D721Med (cell line): ENCODE measurements at places on chromosomes 4 and X.

DNA sequence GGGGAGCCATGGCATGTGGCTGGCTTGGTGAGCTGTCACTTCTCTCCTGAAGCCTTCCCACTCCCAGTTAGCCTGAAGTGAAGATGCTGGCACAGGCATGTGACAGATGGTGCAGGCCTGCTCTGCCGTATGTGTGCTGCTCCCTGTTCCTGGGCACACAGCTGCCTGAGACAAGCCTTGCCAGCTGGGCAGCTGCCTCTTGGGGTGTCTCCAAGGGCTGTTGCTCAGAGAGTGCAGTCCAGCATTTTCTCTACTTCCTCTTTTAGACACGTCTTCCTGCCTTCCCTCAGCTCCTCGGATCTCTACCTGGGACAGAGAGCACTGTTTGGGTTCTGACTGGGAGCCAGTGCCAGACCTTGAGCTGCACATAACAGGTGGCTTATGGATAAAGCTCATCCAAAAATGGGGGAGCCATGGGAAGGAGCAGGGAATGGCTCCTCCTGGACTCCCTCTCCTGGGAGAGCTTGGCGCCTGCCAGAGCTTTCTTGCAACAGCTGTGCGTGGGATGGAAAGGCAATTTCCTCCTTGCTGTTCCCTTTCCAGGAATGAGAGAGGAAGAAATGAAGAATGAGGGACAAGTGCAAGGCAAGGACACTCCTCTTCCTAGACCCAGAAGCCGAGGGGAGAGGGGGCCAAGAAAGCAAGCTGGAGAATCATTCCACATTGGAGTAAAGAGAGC is 132.9 kb downstream of the MSL3 start:
- no peak for DNase-seq

GRCh38 chrX:8126648-8127047 is 44.4 kb downstream of the VCX2 start:
- DNase-seq: no peak

DNA sequence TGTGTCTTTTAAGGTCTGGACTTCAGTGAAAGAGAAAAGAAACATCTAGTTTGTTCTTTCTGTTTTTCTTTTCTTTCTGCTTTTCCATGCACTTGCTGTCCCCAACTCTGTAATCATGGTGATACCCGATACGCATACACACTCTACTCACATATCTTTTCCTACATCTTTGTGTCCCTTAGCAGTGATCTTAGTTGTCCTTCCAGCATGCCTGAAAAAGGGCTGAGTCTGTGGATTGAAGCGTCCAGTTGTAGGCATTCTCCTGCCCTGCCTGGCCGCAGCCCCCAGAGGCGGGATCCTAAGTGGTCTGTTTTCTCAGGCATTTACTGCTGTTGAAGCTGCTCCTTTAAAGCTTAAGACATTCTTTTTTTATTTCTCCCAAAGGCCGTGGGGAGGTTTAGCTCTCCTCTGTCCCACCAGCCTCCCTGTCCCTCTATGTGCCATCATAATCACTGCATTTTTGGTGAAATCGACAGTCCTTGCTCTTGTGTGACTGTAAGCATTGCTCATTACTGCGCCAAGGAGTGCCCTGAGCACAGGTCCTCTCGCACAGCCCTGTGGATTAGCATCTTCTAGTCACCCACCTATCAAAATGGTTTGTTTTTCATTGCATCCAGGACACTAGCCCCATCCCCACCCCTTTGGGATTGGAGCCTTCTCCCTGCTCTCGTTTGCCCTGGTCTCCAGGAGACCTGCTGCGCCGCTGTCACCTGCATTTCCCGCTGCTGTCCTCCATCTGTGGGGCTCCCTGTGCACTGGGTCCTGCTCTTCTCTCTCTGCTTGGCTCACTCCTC is 4.4 kb downstream of the RGS12 start:
- DNase-seq: no peak

DNA sequence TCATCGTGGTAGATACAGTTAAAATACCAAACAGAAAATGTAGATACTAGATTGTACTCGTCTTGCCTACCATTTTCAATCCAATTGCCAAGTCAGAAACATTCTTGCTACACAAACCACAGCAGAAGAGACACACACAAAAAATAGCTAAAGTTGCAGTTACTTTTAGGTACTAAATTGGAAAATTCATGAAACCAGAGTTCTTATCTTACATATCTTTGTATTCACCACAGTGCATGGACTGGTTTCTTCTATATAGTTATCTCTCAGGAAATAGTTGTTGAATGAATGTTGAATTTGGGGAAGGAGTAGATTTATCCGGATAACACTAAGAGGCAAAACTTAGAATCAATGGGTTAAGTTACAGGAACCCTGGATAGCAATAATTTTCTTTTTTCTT is 14.2 kb downstream of the COL4A5 start:
- DNase-seq: no peak

- no peak for DNase-seq
These were observed 60.9 kb upstream of the LAS1L start for GRCh38 chrX:65595460-65595876.

- no peak for DNase-seq
These were observed 67.5 kb downstream of the FBXL5 start for GRCh38 chr4:15587649-15588048.
